SK-MEL-5 (cell line): ENCODE measurements at places on chromosomes 2 and 18. TPM values are rescaled to one million over a fixed set of nuclear protein-coding genes. Genes with fewer than 3 reads are reported as not detected.

GLI2 gene
- 0.16 and 0.24 TPM in 2 replicates for total RNA-seq

ANKRD62 gene
- 0.29 and 0.37 TPM in 2 replicates for total RNA-seq

PRKAG3 gene
- not detected in 2 replicates for total RNA-seq

FAM228A gene
- not detected in 2 replicates for total RNA-seq

NT5DC4 gene
- total RNA-seq, result 0.13 TPM in 1 of 2 replicates, not detected in the other

OLA1 gene
- total RNA-seq, result 87.8 and 94.5 TPM in 2 replicates

CYP27C1 gene
- 0.19 and 0.26 TPM in 2 replicates for total RNA-seq

SLC9A2 gene
- 0.08 TPM in 1 of 2 replicates, not detected in the other for total RNA-seq

FAHD2B gene
- 15.3 and 16.9 TPM in 2 replicates for total RNA-seq

FEV gene
- total RNA-seq, result not detected in 2 replicates
